Activated B cell treated with CpG ODN at 0.5 μM for 24 hours (primary cell): ENCODE measurements at places on chromosomes 6 and 20.

- no peak for DNase-seq
Measured at GRCh38 chr20:20695250-20695816, 17.1 kb downstream of the RALGAPA2 start.

- no peak for DNase-seq
Measured at GRCh38 chr20:2585811-2586210, 49.4 kb downstream of the TMC2 start.

DNA sequence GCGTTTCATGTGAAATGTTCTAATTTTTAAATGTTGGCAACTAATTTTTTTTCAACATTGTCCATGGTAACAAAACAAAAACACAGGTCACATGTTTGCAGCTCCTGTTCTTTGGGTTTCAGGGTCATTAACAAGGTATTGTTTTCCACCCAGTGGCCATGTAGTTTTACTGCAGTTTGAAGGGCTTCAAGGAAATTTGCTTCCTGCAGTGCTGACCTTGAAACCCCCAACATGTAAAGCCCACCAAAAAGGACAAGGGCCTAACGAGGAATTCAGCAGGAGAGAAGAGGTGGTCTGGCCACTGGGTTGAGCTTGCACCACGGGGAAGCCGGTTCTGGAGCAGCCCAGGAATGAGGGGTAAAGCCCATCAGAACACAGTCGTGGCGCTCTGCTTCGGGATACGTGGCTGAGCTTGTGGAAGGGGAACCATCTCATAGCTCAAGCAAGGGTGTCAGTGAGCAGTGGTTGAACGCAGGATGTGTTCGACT is 13.9 kb upstream of the KLHL31 start:
- DNase-seq, result no peak

DNA sequence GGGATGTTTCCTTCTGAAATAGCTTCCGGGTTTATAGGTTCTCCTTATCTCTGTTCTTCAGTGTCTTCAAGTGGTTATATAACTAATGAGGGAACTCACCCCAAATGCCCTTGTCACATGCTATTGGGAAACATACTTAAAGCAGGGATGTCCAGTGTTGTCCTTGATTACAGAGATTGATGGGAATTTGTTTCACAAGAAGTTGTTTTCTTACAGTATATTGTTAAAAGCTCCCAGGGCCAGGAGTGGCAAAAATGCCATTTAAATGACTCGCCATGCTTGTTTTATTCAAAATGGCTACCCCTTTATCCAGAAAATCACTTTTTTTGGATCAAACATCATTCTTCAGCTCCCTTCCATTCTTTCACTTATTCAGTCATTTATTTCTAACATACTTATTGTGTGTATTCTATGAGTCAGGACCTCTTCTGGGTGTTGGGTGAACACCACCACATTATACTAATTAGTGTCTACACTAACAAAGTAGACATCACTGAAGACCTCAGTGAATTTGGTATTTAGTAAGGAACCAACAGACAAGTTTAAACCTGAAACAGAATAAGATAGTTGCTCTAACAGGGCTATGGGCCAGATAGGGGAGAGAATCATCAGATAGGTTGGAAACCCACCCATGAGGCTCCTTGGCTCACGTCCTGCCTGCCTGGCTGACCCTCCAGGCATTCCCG is 791.1 kb downstream of the MAFB start:
- no peak for DNase-seq

- no peak for DNase-seq
Measured at GRCh38 chr20:62141043-62141396, 2.2 kb downstream of the PSMA7 start.

DNA sequence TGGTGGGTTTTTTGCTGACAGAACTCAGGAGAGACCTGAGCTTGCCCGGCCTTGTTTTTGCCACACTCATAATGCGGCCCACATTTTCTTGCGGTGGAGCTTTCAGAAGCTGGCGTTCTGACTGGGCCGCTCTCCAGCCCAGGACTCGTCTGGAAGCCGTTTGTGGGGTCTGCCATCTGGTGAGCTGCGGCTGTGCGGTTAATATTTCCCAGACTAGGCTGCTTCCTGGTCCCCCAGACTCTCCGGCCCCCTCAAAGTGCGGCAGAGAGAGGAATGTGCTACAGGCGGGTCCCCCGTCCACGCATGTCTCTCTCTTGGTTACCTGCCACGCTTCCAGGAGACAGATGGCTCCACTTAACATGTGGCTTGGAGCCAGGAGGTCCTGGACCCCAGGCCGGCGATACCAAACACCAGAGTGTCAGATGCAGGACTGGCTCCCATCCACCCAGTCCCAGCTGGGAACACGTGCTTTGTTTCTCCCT is 128.9 kb upstream of the PMEPA1 start:
- DNase-seq, result no peak

DNA sequence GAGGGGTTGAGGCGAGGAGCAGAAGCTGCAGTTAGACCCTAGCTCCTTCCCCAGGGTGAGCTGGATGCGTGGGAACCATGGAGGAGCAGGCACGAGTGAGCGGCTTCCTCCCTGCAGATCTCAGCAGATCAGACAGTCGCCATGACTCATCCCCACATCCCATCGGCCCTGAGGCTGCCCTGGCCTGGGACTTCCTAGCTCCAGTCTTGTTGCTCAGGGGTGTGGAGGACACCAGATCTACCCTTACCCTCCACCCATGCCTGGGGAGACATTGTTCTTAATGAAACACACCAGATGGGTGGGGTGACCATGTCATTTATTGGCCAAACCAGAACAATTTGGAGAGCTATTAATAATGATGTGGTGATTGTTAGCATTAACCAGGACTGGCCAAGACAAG is 36.3 kb upstream of the TGM2 start:
- no peak for DNase-seq
